ENCODE measurements at places on chromosomes 5 and 9. TPM values are rescaled to one million over a fixed set of nuclear protein-coding genes. Genes with fewer than 3 reads are reported as not detected.

DNA sequence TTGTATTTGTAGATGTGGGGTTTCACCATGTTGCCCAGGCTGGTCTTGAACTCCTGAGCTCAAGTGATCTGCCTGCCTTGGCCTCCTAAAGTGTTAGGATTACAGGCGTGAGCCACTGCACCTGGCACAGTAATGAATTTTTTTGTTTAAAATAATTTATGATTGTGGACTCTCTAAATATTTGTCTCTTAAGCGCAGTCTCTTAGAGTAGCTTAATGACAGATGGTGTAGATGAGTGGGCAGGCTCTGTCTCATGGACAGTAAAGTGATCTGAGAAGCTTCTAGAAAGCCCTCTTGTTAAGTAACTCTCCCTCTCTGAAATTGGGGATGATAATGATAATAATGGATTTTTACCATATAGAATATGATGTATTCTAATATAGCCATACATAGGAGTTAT lies 47.5 kb upstream of the KIAA1958 start:
- no peak for DNase-seq

- no peak for DNase-seq
These were observed 321.3 kb upstream of the GRAMD2B start for GRCh38 chr5:126101901-126102300.

The NDST1 gene
- total RNA-seq = 47.9 TPM

- DNase-seq = no peak
These were observed 1.3 kb downstream of the PCDHGC4 start for GRCh38 chr5:141486091-141486490.

The QRFP gene
- total RNA-seq = not detected

GRCh38 chr9:134036130-134036529 lies 10.8 kb downstream of the BRD3OS start:
- no peak for DNase-seq

DNA sequence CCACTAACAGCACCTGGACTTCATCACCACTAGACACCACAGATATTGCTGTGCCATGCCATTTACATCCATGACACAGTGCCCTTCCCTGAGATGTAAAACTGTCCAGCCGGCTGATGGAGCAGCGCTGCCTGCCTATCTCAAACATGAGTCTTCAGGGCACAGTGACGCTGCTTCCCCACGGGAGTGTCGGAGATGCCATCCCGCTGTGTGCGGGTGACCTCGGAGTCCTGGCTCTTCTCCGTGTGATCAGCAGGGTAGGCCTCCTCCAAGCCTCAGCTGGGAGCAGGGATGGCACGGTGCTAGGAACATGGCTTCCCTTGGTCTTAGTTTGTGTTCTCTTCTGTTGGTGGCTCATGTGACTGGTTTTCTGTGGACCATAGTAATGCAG lies 130.3 kb upstream of the FAM120A start:
- no peak for DNase-seq

The AK1 gene
- total RNA-seq = 2.2 TPM

DNA sequence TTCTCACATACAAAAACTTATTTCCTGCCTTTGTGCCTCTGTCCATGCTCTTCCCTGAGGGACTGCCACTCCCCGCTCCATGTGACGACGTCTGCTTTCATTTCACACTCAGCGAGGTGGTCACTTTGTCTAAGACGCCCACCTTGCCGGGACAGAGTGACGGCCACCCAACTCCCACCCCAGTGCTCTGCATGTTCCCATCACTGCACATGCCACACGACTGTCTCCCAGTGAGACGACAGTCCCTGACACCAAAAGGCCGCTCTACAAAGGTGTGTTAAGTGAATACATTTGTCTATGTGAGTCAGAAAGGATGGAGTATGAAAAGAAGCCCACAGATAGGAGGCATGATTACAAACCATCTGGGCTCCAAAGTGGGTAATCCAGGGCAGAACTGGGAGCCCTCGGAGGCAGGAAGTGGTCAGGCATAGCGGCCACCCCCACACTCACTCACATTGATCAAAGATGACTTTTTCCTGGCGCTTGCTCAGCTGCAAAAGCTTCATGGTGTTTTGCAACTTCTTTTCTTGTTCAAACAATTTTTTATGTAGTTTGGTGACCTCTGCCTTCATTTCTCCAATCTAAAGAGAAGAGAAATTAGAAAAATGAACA lies 185.8 kb downstream of the CDK5RAP2 start:
- no peak for DNase-seq

- DNase-seq = no peak
These were observed 9.7 kb upstream of the RNU6ATAC start for GRCh38 chr9:134174073-134174449.

The CDH9 gene
- total RNA-seq = not detected

GRCh38 chr5:58875599-58875998 lies 292.7 kb downstream of the RAB3C start:
- DNase-seq = no peak

- no peak for DNase-seq
These were observed 18.7 kb upstream of the B4GALT1 start for GRCh38 chr9:33185858-33186257.

The F2RL1 gene
- total RNA-seq = 0.10 TPM

GRCh38 chr9:104970271-104970987 lies 42.5 kb upstream of the ABCA1 start:
- no peak for DNase-seq

GRCh38 chr5:148687427-148687826 lies 33.1 kb upstream of the HTR4 start:
- DNase-seq = no peak

- DNase-seq = no peak
These were observed 612.6 kb downstream of the PSAT1 start for GRCh38 chr9:78909566-78909965.

DNA sequence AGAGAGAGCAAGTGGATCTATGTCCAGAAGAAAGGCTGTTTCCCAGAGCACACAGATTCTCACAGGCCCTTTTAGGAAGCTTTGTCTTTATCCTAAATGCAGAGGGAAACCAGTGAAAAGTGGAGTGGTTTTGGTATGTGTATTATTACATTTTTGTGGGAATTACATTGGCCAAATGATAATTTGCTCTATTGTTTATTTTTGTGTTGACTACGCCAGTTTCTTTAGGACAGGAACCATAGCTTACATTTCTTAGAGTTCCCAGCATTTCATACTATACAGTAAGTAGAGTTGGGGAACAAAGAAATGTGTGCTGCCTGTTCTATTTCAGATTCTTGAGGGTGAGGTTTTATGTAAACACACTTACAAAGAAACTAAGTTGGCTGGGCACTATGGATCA lies 29.4 kb upstream of the SPATA31D4 start:
- no peak for DNase-seq
